Stimulated activated CD8-positive, alpha-beta memory T cell treated with anti-CD3 and anti-CD28 coated beads, Interleukin-7, amount 100 ng/mL, for 4 hours (primary cell): ENCODE measurements at places on chromosomes 5 and 9.

DNA sequence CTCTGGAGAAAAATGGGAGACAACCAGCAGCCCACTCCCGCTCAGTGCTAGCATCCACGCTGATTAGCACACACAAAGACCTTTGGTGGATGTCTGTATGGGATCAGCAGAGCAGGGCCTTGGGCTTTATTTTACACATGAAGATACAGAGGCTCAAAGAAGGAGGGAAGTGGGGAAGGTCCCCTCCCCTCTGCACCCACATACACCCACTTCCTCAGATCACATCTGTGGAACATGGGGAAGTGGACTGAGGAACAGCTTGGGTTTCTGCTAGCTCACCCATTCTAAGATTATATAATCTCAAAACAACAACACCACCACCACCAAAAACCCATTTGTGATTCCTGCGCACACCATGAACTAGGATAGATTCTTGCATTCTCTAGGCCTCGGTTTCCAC, 14.0 kb downstream of the GGTA1 start:
- DNase-seq: no peak

DNA sequence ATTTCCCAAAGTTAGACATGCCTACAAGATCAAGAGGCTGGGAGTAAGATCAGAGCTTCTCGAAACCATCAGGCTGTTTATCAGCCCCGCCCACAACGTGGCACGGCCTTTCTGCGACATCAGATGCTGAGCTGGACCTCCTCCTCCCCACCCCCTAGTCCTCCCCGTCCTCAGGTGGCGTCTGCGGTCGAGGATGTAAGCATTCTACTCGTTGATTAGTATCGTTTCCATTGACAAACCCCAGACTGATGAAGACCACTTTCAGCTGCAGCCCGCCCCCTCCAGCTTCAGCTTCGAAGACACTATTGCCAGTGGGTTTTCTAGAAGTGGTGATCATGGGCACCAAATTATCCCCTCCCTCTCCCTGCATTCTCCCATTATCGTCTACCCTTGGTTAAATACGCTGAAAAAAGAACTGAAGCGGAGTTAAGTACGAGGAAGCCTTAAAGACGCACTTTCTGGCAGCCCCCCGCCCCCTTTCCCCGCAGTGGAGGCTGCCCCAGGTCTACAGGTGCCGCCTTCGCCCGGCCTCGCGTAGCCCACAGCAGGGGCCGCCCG, 1.1 kb downstream of the PPIC start:
- no peak for DNase-seq

DNA sequence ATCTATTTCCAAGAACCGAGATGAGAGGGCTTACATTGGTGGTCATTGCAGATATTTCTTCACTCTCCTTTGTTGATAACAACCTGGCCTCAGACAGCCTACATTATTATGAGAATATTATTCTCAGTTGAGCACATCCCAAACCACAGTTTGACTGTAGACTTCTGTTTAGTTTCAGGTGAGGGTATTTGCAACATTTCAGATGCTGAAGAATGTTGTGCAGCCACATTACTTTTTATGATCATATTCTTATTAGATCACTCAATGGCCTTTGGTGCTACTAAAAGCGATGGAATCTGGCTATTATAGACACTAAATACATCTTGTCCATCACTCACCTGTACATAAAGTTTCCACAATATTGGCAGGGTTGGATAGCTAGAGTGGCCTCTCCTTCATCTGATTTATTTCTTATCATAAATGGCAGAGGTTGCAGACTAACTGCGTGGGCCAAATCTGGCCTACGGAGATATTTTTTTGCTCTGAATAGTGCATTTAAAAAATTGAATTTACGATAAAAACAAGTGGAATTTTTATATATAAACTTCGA, 26.2 kb upstream of the RICTOR start:
- DNase-seq: no peak

DNA sequence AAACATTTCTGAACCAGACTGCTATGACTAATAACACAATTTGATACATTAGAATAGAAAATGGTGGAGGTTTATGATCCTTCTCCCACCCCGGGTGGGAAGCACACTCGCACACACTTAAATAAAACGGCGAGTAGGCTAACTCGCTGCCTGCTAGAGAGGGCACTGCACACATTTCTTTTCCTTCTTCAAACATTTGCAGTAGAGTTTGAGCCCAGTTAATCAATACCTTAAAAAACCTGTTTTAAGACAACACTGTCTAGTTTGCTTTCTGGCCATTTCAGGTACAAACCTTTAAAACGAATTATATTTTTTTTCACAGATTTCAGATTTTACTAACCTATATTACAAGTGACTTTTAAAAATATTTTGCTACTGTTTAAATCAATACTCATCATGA, 63.5 kb downstream of the EFNA5 start:
- DNase-seq: no peak

DNA sequence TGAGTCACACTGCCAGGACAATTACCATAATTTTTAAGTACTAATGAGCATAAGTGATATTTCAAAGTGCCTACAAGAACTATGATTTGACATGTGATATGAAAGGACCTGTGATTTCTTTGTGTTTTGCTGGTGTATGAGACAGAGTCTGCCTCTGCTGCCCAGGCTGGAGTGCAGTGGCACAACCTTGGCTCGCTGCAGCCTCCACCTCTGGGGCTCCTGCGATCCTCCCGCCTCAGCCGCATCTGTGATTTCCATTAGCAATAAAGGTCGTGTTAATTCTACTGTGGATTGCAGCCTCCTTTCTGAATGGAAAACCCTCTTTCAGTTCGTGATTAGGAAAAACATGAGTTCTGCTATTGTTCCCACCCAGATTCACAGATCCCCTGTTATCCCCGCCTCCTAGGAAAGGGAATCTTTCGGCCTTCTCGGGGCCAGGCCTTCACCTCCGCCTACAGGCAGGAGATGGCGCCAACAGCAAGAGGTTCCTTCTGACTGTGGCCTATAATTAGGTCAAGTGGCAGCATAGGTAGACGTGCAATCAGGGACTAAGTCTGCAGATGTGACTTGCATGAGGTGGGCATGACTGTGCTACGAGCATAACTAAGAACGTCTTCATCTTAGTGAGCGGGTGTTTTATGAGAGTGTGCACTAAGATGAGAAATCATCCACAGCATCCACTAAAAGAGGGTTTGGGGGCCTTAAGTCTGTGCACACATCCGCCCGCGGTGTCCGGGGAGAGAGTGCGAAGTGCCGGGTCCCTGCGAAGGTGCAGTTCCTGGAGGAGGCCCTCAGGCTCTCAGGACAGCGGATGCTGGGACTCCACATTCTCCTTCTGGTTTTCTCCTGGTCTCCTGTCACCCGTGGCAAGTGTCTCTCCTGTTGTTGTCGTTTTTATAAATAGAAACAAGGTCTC, 23.1 kb downstream of the TRIM7 start:
- DNase-seq: no peak

- DNase-seq: no peak
Measured at GRCh38 chr5:95900383-95900958, 61.2 kb downstream of the ELL2 start.

DNA sequence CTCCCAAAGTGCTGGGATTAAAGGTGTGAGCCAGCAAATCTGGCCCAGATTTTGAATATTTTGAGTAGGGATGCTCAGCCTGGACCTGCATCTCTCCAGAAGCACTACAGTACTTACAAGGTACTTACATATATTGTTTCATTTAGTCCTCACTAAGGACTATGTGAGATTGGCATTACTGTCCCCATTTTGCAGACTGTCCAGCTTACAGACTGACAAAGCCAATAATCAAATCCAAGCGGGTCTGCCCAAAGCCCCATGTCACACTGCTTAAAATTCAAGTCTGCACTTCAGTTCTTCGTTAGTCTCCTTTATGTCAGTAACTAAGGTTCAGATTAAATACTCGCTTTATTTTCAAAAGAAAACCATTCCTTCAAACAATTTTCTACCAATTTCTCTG, 7.1 kb downstream of the MAPKAP1 start:
- no peak for DNase-seq

DNA sequence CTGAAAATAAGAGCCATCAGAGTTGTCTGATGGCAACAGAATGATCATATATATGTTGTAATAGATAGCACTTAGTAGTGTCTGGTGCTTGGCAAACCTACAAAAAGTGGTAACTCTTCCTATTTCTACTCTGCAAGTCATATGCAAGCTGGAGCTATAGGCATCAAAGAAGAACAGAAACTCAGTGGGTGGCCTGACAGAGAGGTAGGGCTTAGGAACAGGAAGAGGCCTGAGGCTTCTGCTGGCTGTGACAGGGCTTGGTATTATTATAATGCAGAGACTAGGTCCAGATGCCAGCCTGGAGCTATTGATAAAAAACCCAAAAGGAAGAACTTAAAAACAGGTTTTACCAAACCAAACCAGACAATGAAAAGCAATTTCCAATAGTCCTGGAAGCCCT, 4.4 kb upstream of the DIAPH1 start:
- DNase-seq: no peak

DNA sequence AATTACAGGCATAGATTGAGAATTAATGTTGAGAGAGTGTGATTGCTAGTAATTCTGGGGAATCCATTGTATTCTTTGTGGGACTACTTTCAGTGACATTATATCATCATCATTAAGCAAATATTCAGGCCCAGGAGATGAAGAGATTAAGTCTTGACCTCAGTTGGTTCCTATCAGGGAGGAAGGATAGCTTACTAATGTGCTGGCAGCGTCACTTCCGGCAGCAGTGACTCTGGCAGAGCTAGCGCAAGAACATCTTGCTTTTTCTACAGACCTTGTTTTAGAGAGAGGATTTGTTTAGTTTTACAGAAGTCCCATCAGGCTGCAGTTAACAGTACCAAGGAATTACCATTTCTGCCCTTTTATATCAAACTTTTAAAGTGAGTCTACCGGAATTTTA, 20.3 kb downstream of the OSTF1 start:
- no peak for DNase-seq

DNA sequence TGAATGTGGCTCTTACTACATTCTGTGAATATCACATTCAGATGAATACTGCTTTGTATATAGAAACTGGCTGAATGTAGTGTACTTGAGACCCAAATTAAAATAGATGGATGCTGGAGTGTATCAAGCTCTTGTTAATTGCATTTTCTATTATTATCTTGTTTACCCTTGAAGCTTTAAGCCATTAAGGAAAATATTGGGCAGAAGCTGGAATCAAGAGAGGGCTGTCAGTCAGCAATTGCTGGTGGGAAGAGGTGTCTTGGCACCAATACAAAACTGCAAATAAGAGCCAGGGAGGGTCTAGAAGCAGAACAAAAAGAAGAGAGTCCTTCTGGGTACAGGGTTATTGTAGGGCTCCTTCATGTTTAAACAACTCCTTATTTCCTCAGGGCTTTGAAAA, 38.8 kb downstream of the MUSK start:
- no peak for DNase-seq

DNA sequence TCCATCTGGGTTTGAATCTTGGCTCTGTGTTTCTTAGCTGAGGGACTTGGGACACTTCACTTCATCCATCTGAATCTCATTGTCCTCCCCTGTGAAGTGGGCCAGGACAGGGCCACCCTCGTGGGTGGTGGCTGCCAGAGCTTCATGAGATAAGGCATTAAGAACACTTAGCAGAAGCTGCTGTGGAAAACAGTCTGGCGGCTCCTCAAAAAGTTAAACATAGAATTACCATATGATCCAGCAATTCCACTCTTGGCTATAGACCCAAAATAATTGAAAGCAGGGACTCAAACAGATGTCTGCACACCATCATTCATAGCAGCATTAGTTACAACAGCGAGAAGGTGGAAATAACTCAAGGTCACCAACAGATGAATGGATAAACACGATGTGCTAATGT, 42.4 kb upstream of the GGTA1 start:
- no peak for DNase-seq

GRCh38 chr5:143501310-143502044, 98.0 kb upstream of the NR3C1 start:
- no peak for DNase-seq

DNA sequence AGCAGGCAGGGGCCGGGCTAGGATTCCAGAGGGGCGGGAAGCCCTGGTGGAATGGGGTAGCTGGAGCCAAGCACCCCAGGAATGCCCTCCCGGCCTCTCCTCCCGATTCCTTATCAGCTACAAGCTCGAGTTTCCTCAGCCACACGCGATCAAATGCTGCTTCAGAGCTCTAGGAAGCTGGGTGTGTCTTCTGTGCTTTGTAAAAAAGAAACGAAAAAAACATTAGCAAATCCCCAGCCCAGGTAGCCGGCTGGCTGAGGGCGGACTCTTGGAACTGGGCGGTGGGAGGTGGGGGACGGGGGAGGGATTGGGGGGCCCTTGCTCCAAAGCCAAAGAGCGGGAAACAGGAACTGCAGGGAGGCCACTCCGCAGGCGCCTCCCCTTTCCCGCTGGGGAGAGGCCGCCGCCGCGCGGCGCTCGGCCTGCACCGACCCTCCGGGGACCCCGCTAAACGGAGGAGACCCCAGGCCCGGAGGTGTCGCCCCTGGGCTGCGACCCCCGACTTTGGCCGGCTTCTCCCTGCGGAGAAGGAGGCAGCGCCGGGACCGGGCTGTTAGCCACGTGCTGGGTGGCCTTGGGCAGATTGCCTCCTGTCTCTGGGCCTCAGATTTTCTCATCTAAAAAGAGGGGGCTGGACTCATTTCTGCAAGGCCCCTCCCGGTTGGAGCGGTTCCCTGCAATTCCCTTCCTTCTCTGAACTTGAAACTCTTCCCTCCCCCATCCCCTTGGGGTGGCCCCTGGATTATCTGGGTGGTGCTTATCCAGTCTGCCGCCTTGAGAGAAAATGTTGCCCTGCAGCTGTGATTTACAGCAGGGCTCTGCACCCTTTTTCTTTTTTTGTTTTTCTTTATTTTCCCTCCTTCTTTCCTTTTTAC, 40.9 kb upstream of the FABP6 start:
- no peak for DNase-seq
